ENCODE measurements at places on chromosomes 7 and 10. TPM values are rescaled to one million over a fixed set of nuclear protein-coding genes. Genes with fewer than 3 reads are reported as not detected.

Gene SRRT
- 31.2 TPM for total RNA-seq

Gene ACSM6
- 0.48 TPM for total RNA-seq

Gene RSPH10B2
- total RNA-seq: 0.53 TPM

Gene AASS
- 60.7 TPM for total RNA-seq

DNA sequence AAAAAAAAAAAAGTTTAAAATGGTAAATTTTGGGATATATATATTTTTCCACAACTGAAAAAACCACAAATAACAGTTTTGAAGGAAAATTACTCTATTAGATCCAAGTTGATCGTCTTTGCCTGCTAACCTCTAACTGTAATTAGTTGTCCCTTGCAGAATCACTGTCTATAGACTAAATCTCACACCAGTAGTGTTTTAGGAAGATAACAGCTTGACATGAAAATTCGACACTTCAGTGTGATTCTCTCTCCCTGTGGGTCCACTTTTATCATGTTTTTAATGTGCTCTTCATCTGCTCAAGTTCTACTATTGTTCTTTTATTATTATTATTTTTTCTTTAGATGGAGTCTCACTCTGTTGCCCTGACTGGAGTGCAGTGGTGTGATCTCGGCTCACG is 24.5 kb upstream of the ARHGAP21 start:
- DNase-seq: no peak

GRCh38 chr7:125099519-125099918 is 169.9 kb upstream of the POT1 start:
- DNase-seq: no peak

- DNase-seq: no peak
These were observed 191.5 kb downstream of the WDR37 start for GRCh38 chr10:1247598-1248261.

DNA sequence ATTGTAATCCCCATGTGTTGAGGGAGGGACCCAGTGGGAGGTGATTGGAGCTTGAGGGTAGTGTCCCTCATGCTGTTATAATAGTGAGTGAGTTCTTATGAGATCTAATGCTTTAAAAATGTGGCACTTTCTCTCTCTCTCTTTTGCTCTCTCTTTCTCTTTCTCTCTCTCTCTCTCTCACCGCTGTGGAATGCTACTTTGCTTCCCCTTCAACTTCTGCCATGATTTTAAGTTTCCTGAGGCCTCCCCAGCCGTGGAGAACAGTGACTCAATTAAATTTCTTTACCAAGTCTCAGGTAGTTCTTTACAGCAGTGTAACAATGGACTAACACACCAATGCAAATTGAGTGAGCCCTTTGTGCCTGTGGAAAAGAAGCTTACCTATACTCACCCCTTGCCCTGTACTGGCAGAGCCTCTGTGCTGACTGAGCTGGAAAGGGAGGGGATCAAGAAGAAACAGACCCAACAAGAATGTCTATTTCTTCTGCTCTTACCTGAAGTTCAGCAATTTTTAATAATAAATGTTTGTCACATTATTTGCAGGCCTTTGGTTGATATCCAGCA is 642.5 kb upstream of the KCND2 start:
- no peak for DNase-seq

- no peak for DNase-seq
These were observed 23.3 kb upstream of the GPR22 start for GRCh38 chr7:107446531-107446930.

DNA sequence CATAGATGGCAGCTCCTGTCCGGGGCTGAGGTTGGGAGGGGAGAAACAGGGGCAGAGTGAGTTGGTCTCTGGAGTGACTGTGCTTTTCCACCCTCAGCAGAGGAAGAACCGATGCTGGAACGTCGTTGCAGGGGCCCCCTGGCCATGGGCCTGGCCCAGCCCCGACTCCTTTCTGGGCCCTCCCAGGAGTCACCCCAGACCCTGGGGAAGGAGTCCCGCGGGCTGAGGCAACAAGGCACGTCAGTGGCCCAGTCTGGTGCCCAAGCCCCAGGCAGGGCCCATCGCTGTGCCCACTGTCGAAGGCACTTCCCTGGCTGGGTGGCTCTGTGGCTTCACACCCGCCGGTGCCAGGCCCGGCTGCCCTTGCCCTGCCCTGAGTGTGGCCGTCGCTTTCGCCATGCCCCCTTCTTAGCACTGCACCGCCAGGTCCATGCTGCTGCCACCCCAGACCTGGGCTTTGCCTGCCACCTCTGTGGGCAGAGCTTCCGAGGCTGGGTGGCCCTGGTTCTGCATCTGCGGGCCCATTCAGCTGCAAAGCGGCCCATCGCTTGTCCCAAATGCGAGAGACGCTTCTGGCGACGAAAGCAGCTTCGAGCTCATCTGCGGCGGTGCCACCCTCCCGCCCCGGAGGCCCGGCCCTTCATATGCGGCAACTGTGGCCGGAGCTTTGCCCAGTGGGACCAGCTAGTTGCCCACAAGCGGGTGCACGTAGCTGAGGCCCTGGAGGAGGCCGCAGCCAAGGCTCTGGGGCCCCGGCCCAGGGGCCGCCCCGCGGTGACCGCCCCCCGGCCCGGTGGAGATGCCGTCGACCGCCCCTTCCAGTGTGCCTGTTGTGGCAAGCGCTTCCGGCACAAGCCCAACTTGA is 2.7 kb downstream of the REPIN1 start:
- DNase-seq: no peak

GRCh38 chr10:116240157-116240950 is 32.7 kb downstream of the GFRA1 start:
- no peak for DNase-seq

DNA sequence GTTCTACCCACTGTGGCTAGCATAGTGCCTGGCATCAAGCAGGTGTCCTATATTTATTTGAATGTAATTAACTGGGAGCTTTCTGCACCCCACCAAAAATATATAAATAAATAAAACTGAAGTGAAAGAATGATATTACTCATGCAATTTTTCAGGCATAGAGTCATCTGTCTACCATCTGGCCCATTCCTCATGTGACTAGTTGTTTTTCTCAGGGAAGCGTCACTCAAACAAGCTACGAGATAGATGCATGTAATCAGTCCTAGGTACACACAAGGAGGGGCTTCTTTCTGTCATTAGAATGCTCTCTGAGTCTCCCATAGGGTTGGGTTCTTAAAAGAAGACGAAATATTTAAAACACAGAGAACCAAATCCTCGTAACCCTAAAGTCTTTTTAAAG is 255.5 kb upstream of the KMT2E start:
- DNase-seq: no peak
